T-cell (primary cell): ENCODE measurements at places on chromosomes 3 and 15.

GRCh38 chr3:193831495-193832455, 238.8 kb downstream of the OPA1 start:
- DNase-seq = no peak

- no peak for DNase-seq
Measured at GRCh38 chr3:183331498-183331897, 78.4 kb downstream of the B3GNT5 start.

GRCh38 chr15:37094333-37094914, 5.9 kb downstream of the MEIS2 start:
- DNase-seq = no peak

DNA sequence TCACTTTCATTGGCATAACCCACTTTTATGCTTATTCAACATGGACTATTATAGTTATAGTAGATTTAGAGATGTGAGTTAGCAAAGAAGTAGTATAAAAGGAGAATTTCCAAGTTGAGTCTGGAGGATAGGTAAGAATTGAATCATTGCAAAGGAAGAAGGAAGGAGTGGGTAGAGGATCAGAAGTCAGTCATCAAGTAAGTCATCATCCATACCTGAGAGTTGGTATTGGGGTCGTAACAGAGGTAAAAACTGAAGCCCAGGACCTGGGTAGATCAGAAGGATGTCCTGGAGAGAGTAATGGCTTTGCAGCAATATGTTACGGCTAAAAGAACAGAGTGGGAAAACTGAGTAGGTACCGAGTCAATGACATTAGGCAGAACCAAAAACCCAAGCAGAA, 265.7 kb downstream of the SUCLG2 start:
- DNase-seq = no peak

DNA sequence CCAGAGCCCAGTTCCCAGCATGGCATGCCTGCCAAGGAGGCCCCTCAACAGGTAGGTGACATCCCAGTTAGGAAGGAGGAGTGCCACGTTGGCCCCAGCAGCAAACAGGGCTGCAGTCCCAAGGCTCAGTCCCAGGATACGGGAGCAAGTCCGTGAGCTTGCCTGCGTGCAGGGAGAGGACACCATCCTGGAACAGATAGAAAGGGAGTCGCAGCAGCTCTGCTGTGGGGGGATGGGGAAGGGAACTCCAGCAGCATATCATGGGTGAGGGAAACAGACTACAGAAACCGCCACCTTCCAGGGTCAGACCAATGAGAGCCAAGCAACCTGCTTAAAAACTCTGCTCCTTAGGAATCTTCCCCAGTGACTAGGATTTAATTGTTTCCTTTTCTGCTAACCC, 9.4 kb upstream of the DYNLT2B start:
- no peak for DNase-seq

- DNase-seq = no peak
Measured at GRCh38 chr15:100704281-100705055, 102.1 kb downstream of the ASB7 start.

- DNase-seq = no peak
Measured at GRCh38 chr15:97729270-97729669, 231.2 kb upstream of the ARRDC4 start.

DNA sequence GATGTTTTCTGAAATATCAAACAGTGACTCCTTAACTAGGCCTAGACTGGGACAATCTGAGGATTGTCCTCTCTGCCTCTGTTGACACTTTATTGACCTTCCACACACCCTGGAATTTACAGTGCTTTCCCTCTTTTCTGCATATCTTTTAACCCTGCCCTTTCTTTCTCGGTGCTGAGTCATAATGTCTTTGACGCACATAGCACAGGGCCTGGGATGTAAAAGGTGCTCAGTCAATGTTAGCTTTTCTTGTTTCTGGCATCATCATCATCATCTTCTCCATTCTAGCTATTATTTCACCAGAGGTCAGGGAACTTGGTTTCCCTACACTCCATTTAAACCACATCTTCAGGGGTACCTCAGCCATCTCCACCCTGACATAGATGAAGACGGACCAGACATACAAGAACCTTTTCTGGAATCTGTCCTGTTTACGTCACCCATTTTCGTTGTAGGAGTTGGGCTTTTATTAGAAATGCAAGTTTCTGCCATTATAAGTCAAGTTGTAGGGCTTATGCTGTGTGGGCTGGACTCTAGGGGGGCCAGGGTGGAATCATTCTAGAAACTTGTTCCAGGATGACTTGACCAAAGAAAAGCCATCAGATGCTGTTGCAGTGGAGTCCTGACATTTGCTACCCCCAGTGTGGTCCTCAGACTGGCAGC, 46.6 kb downstream of the ZBTB38 start:
- DNase-seq = no peak

GRCh38 chr3:189944285-189945145, 176.2 kb downstream of the P3H2 start:
- DNase-seq = no peak

DNA sequence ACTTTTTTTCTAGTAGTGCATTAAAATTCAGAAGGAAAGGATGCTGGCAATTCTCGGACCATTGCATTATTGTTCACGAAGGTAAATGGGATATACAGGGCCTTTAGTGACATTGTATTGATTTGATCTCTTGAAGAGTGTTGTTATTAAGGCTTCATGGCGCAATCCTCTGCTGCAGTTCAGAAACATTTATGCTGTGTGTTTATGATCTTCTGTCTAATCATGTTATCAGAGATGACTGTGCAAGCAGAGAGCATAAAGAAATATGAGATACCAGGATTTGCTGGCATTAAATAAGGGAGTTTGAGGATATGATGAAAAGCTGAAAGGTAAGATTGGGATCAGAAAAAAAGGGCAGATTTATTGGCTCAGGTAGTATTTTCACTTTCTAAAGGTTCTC, 180.6 kb downstream of the EPHA6 start:
- DNase-seq = no peak

DNA sequence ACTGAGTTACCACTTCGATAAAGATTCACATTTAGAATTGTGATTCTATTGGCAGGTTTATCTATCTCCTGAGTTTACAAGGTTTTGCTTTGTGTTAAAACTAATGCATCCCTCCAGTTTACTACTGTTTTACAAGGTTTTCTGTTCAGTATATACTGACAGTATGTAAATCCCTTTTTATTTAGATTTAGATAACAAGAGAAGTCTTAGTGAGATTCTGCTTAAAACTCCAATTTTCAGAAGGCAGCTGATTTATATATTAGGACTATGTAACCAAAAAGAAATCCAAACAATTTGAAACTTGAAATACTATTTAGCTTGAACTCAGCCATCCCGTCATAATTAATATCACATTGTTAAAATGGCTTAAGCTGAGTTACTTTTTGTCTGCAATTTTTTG, 619.2 kb downstream of the NAALADL2 start:
- no peak for DNase-seq

DNA sequence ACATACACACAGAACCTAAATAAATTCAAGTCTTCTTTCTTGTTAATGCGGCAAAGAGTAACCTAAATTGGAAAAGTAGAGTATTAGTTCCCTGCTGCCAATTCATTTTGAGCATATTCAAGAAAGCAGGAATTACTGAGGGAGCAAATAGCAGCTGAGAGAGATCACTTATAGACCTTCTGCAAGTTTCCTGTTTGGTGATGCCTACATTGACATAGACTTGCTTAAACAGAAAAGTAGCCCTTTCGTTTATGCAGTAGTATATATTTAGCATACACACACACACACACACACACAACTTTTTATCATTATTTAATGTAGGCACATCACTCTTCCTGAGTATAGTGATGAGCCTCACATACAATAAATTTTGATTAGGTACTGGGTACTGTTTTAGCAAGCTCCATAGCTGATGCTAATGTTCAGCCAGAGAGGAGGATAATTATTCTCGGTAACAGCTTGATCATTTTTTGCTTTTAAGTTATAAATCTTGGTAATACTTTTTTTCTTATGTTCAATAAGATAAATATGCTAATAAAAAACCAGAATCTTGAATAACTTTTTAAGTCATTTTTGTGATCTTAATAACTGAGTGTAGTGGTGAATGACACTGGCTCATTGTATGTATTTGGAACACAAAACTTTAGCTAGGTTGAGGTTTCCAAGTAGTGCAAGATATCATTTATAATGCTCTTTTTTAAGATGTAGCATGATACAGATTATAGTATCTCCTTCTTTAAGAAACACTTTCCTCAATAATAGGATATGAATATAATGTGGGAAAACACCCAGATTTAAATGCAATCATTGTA, 174.7 kb downstream of the MBNL1 start:
- peak; percentile 34 for DNase-seq

- no peak for DNase-seq
Measured at GRCh38 chr15:56930669-56931313, 12.3 kb downstream of the TCF12 start.

DNA sequence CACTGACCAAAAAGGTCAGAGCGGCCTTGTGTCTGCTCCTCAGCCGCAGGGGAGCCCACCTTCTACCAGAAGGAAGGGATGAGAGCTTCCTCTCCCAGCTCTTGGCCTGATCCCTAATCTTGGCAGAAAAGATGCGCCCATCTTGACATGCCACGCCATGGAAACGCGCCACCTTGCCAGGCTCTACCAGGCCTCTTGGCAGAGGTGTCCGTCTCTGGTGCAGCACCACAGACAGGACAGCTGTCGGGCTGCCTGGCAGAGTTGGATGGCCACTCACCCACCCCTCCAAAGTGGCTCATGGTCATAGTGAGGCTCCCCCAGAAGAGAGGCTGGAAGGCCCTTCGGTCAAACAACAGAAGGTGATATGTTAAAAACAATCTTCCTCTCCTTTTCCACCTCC, 105.2 kb downstream of the LIPC start:
- no peak for DNase-seq

- DNase-seq = no peak
Measured at GRCh38 chr15:74350295-74351275, 16.9 kb downstream of the CYP11A1 start.

- no peak for DNase-seq
Measured at GRCh38 chr3:31892500-31892899, 88.6 kb downstream of the OSBPL10 start.

GRCh38 chr15:26888761-26889160, 21.9 kb downstream of the GABRA5 start:
- no peak for DNase-seq

GRCh38 chr15:41832875-41833274, 5.0 kb downstream of the JMJD7 start:
- no peak for DNase-seq

DNA sequence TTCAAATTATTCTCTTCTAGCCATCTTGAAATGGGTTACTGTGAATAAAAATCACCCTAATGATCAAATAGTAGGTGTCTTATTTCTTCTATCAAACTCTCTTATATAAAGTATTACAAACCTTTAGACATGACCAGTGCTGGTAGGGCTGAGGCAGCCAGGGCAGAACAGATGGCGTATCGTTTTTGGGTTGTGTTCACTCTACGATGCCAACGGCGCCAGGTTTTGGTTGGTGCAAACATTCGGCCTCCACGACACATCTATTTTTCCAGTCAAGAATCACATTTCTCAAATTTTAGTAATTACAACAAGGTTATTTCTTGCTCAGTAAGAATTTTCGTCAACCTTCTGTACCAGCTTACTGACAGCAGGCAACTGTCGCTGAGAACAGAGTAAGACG, 2.2 kb downstream of the RPL4 start:
- no peak for DNase-seq

- DNase-seq = no peak
Measured at GRCh38 chr3:143693506-143693905, 154.8 kb downstream of the SLC9A9 start.

DNA sequence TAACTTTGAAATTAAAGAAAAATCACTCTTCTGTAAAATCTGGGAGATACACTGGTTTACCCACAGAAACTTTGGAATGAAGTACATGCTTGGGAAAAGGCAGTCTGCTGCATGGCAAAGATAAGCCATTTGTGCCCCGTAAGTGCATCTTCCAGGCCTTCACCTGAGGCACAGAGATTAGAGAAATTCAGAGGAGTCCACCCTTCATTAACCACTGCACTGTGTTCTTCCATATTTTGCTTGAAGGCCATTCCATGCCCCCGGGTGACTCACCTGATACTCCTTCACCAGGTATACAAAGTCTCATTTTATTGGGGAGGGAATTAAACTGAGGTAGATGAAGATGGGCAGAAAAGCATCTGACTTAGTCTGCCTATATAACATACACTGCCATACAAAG, 53.0 kb downstream of the CMSS1 start:
- no peak for DNase-seq

DNA sequence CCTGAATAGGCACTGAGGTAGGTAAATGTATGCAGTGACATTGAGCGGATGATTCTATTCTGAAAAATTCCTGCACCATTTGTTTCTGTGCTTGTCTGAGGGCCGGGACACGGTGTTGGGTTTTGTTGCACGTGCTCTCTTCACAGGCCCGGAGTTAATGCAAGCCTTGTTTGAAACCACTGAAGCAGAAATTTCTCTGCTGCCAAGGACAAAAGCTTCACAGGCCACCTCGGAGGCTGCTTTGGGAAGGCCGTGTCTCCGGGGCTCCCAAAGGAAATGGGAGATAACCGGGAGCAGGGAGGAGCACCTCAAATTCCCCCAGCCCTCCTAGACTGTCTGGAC, 179.4 kb downstream of the OPA1 start:
- no peak for DNase-seq

DNA sequence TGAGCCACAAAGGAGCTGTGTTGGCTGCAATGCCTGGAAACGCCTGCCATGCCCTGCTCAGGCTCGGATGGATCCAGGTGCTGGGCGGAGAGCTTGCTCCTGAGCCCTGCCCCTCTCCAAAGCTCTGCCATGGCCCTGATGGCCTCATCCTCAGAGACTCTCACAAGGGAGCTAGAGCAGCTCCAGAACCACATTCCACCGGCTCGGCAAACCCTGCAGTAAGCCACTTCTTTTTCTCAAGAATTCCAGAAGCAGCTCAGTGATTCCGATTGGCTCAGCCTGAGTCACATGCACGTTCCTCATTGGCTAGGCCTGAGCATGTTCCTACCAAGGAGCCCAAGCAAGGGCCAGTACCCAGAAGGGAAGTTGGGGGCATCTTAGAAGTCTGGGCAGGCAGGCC, 24.8 kb downstream of the TPRA1 start:
- DNase-seq = no peak

GRCh38 chr3:4350789-4351163, 47.6 kb downstream of the SETMAR start:
- DNase-seq = peak; percentile 41

- DNase-seq = no peak
Measured at GRCh38 chr15:89577776-89578115, 2.5 kb downstream of the TICRR start.

DNA sequence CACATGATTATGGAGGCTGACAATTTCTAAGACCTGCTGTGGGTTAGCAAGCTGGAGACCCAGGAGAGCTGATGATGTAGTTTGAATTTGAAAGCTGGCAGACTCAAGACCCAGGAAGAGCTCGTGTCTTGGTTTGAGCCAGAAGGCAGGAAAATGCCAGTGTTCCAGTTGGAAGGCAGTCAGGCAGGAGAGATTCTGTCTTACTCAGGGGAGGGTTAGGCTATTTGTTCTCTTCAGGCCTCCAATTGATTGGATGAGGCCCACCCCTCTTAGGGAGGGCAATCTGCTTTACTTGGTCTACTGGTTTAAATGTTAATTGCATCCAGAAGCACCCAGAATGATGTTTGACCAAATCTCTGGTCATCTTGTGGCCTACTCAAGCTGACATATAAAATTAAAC, 40.4 kb upstream of the IGF2BP2 start:
- no peak for DNase-seq
